ENCODE measurements at places on chromosomes 11 and 22.

- no peak for ATAC-seq
Measured at GRCh38 chr22:44254811-44255210, 57.9 kb downstream of the SHISAL1 start.

DNA sequence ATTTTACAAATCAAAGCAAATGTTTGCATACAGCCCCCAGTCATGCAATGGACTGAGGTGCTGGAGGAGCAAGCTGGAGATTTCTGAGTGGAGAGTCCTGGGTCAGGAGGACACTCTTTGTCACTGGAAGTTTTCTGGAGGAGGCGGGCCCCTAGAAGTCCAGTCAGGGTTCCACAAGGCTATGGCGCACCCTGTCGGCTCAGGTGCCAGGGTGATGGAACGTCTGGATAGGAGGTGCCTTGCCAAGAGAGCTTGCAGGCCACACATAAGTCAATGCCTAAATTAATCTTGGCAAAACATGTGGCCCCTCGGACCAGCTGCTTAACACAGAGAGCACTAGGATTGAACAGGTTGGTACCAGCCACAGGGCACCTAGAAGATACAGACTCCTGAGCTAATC, 174.7 kb upstream of the CADM1 start:
- ATAC-seq: no peak

DNA sequence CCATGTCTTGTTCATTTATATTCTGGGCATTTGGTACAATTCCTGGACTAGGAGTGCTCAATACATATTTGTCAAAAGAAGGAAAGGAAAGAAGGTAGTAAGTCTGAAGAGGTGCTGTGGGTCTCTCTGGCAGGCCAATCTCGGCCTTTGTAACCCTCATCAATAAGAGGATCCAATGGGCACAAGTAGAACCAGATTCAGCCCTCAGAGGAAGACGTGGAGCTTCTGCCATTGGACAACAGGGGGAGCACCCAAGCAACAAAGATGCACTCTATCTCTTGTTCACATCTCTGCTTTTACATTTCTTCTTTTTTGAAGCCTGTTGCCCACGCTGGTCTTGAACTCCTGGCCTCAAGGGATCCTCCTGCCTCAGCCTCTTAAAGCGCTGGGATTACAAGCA, 2.2 kb upstream of the VPS11 start:
- peak; percentile 38 for ATAC-seq

DNA sequence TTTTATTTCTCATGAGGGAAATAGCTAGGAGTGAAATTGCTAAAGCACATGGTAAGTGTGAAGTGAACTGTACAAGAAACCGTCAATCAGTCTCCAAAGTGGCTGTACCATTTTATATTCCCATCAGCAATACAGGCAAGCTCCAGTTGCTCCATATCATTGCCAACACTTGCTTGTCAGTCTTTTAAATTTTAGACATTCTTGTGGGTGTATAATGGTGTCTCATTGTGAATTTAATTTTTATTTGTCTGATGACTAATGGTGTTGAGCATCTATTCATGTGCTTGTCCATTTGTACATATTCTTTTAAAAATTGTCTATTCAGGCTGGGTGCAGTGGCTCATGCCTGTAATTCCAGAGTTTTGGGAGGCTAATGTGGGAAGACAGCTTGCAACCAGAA, 34.1 kb upstream of the SMCO4 start:
- no peak for ATAC-seq

GRCh38 chr11:130700092-130700491, 216.2 kb downstream of the SNX19 start:
- no peak for ATAC-seq

GRCh38 chr11:88360141-88360540, 22.6 kb upstream of the CTSC start:
- no peak for ATAC-seq

GRCh38 chr11:69002110-69002569, 10.9 kb downstream of the MRGPRF start:
- no peak for ATAC-seq
